ENCODE measurements at places on chromosomes 2 and 18.
A peak's percentile ranks its signal among the peaks of the same experiment; 100 is the strongest.

- DNase-seq: peak; percentile 60
Measured at GRCh38 chr2:218708086-218708485, 2.5 kb upstream of the TTLL4 start.

DNA sequence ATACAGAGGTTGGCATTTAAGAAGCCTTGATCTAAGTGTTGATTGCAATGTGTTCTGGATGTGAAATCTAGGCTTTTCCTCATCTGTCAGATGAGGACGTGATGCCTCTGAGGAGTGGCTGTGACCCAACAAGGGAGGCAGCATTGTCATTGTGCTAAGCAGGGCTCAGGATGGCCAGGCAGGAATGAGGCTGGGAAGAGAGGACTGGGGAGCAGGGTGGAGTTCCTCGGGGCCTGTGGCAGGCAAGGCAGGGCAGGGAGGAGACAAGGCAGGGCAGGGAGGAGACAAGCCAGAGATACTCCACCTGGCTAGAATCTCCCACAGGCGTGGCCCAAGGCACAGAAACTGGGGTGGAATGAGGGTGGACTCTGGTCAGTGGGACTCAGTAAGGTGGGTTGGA, 116.6 kb downstream of the RPIA start:
- no peak for DNase-seq

GRCh38 chr2:226338825-226339224, 460.8 kb downstream of the IRS1 start:
- no peak for DNase-seq

DNA sequence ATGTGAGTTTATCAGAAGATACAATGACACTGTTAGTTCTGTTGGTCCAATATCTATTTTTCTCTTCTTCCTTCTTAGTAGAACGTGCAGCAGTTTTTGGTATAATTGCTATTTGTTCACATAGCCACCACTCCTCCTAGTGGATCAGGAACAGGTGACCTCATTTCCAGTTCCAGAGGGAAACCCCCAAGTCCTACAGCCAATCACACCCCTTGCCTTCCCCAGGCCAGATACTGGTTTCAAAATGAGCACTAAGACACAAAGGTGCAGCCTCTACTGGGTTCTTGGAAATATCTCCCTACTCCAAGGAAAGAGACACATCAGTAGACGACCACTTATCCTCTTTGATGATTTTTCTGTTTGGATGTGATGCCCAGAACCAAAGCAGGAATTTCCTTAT, 103.2 kb downstream of the TCF4 start:
- DNase-seq: peak; percentile 11

DNA sequence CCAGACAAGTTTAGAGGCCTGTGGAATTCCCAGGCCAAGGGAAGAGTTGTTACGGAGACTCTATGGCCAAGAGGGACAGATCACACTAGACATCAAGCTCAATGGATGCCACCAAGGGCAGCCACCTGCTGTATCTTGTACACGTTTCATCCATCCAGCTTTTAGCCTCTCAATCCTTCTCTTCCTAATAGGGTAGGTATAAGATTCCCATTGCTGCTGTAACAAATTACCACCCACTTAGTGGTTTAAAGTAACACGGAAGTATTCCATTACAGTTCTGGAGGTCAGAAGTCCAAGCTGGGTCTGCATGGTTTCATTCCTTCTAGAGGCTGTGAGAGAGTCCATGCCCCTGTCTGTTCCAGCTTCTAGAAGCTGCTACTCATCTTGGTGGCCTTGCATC, 87.8 kb downstream of the GBX2 start:
- no peak for DNase-seq

GRCh38 chr2:233094614-233095013, 34.5 kb downstream of the INPP5D start:
- DNase-seq: no peak

Measured in activated CD4-positive, alpha-beta T cell treated with anti-CD3 and anti-CD28 coated beads, Interleukin-2, Interleukin-4, amounts not matched to agents 100 ng/mL and 50 ng/mL, durations not matched to agents 16 hours and 8 hours (primary cell).